ENCODE measurements at places on chromosomes 11 and 22.

- no peak for DNase-seq
These were observed at the start of gene MMP10 for GRCh38 chr11:102780491-102780918. Gene MMP10, minus strand, starts transcription at chr11:102780628. Its CDS starts 37 bp downstream, at chr11:102780591.

DNA sequence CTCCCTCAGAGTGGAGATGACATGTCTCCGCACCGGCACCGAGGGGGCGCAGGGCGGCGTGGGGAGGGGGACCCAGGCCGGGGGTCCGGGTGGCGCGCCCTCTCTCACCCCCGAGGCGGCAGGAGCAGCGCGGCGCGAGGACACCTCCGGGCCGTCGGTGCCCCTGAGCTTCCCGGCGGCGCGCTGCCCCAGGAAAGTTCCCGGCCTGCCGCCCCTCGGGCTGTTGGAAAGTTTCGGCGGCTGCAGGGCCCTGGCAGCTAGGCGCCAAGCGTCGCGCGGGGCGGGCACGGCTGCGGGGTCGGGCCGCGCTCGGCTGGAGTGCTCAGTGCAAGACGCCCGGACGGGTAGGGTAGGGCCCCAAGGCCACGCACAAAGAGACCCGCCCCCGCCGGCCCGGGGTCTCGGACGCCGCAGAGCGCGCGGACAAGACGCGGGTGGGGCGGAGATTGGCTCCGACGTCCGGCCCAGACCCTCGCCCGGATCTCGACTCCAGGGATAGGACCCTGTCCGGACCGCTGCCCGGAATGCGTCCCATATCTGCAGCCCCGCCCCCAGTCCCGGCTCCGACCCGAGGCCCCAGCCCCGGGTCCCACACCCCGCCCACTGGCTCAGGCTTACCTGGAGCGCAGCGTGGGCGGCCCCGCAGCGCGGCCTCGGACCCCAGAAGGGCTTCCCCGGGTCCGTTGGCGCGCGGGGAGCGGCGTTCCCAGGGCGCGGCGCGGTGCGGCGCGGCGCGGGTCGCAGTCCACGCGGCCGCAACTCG lies 471 bp downstream of the ARVCF start:
- peak; percentile 71 for DNase-seq

GRCh38 chr11:23732026-23732425 lies 764.8 kb upstream of the LUZP2 start:
- DNase-seq = no peak

- no peak for DNase-seq
These were observed 87.1 kb upstream of the SHANK2 start for GRCh38 chr11:71339396-71339881.

DNA sequence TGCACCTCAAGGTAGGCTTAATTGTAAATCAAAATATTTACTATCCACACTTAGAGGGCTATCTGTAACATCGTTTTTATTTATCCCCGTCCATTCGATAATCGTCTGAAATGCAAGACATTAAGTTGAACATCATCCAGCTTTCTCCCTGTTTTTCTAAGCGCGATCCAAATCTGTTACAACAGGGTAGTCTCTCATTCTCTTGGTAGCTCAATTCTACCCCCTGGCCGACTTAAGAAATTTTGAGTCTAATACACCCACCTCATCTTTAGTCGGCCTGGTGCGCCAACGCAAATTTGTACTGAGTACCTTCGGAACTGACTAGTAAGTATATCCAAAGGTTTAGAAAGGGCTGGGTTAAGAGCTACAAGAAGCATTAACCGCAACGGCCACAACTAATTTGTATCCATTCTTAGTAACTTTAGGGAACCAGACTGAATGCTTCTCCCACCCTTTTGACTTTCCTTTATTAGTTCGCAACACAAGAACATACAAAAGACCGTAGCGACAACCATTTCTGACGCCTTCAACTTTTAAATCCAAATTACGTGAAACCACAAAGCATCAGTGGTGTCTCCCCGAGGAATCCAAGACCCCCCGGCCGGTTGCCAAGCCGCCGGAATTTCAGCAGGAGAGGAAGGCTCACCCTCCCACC lies 1.0 kb upstream of the ZNF143 start:
- DNase-seq = peak; percentile 35

- no peak for DNase-seq
These were observed 713.1 kb upstream of the ARHGAP42 start for GRCh38 chr11:99973993-99974392.

DNA sequence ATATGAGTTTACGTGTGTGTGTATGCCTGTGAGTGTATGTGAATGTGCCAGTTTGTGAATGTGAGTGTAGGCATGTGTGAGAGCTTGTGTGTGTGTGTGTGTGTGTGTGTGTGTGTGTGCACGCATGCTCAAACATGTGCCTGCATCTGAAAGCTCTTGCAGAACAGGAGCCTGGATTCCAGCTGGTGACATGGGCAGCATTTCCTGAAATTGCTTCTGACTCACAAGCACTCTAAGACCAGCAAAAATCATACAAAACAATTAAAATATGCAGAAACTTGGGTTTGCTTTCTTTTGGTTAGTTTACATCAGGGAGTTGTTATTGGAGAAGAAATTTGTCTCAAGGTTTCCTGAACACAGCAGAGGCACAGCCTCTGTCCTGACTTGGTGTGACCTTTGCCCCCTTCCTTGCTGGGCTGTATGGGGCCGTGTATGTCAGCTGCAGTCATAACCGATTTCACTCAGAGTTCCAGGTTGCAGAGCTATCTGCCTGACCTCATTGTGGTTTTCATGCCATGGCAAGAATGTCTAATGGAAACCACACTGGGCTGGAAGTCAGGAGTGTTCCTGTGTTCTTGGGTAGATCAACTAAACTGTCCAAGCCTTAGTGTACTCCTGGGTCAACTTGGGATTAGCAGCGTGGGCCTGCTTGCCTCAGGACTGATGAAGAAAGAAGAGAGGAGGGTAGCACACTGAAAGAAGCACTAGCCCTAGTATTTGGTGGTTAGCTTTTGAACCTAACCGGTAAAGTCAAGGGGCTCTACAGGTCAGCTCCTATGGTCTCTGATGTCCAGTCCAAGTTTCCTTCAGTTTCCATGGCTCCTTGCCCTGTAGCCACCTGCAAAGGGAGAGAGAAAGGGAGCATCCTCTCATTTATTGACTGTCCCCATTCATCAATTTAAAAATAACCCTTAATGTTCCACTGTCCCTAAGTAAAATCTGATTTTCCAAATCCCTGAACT lies 143.7 kb downstream of the SNX19 start:
- DNase-seq = no peak

DNA sequence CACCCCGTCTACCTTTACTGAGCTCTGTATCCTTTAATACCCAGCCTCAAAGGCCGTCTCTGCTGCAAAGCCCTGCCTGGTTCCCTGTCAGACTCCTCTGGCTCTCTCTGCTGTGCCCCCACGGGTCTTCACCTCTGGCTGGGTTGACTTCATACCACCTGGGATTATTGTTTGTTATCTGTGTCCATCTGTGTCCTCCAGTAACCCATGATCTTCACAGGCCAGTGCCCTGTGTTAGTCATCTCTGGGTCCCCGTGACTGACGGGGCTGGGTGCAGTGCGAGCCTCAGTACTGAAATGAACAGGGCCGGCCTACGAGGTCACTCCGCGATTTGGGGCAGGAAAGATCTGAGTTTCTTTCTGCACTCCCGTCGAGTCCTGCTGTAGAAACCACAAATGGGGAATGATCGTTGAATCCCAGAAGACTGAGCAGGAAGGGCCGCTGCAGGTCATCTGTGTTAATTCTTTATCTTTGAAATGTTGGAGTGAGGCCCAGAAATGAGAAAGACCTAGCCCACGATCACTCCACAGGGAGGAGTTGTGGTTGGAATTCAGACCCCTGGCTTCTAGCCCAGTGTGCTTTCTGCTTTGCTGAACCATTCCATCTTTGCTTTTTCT lies 12.3 kb upstream of the TUB start:
- no peak for DNase-seq

- no peak for DNase-seq
These were observed 44.0 kb downstream of the TP53I11 start for GRCh38 chr11:44906649-44907048.

- no peak for DNase-seq
These were observed 1.4 kb downstream of the RASSF7 start for GRCh38 chr11:562046-562645.

- DNase-seq = peak; percentile 70
These were observed 50.7 kb downstream of the RRAS2 start for GRCh38 chr11:14308114-14308896.

DNA sequence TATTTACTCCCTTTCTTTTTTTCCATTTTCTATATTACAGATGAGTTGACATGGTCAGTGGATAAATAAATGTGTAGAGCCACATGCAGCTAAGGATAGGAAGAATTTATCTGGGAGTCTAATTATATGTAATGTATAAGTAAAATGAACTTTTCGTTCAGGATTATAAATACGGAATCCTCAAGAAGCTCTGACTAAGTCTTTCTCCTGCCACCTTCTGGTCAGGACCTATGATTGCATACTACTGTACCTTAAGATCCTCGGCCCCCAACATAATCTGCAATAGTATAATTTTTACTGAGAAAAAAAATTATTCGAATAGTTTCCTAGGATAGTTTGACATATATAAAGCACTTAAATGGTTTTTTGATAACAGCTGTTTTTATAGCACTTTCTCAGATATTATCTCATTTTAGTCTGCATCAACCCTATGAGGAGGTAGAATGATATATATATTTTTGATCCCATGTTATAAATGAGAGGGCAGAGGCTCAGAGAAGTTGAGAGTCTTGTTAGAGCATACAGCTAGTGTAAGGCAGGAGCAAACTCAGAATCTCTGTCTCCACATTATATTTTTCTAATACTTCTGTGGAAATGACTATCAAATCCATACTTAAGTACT lies 36.1 kb downstream of the CCDC90B start:
- DNase-seq = peak; percentile 45

- DNase-seq = peak; percentile 89
These were observed at the start of gene NADSYN1 for GRCh38 chr11:71453037-71453917. Gene NADSYN1, plus strand, starts transcription at chr11:71453203. Its CDS starts 94 bp downstream, at chr11:71453297.

DNA sequence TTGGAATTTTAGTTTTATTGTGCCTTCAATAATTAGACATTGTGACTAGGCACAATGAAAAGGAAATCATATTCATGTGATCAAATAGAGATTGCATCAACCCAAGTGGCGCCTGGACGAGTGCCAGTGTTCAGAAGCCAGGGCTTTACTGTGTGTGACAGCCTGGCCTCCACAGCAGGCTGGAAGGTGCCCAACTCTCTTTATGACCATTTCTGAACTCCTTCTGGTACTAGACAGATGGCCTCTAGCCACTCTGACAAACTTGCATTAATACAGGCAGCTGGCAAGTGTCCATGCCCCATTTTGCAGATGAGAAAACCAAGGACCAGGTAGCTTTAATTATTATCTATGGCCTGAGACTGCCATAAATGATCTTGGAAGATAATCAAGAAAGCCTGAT lies 8.3 kb upstream of the POU2AF1 start:
- DNase-seq = no peak

DNA sequence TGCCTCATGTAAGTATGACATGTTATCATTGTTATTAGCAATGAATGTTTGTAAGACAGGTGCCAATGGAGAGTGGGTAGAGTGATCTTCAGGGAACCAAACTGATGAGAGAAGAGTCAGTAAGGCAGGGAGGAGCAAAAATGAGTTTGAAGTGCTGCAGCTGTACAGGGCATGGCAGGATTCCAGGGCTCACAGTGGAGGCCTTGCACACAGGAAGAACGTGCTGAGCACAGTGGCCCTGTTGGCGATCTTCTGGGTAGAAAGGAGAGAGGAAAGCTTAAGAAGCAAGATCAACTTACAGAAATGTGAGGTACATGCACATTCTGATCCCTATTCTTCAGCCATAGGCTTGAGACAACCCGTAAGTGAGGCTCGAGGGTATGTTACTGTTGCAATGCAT lies 219.3 kb upstream of the TMEM45B start:
- DNase-seq = no peak

GRCh38 chr11:7501894-7502293 lies 11.9 kb upstream of the PPFIBP2 start:
- no peak for DNase-seq

All from HAP-1 (cell line).